ENCODE measurements at places on chromosomes 5 and 9. TPM values are rescaled to one million over a fixed set of nuclear protein-coding genes. Genes with fewer than 3 reads are reported as not detected.

GRCh38 chr9:91307279-91307678 is 54.4 kb downstream of the AUH start:
- DNase-seq, result no peak

The GABRA1 gene
- 0.10 TPM for total RNA-seq

DNA sequence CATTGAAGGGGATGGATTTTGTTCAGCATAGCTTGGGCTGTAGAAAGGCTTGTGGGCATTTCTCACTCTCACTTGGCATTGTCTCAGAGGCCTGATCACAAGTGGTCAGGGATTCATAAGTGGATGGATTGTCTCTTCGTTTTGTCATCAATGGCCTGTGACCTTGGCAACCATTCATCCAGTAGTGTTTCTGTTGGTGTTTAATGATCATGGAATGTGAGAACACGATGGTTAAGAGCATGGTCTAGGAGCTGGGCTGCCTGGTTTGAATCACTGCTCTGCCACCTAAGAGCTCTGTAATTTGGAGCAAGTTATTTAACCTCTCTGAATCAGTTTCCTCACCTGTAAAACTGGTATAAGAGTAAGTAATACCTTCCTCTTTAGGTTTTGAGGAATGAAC is 430.1 kb upstream of the MEF2C start:
- no peak for DNase-seq

DNA sequence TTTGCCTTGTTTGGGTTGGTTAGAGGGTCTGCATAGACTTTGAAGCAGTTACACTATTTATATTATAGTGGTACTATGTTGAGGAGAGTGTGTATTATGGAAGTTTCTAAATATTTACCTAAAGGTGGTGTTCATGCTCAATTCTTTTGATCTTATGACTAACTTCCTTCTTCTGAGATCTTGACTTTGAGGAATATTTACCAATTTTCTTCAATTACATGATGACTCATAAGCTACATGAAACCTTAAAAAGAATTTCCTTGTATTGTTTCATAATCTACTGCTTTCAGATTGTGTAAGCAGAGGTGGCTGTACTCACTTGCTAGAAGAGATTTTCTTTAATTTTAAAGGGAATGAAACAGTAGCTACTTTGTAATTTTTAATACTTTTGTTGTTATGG is 276.1 kb downstream of the TAF11L14 start:
- DNase-seq, result no peak

The IFNA2 gene
- total RNA-seq, result not detected

DNA sequence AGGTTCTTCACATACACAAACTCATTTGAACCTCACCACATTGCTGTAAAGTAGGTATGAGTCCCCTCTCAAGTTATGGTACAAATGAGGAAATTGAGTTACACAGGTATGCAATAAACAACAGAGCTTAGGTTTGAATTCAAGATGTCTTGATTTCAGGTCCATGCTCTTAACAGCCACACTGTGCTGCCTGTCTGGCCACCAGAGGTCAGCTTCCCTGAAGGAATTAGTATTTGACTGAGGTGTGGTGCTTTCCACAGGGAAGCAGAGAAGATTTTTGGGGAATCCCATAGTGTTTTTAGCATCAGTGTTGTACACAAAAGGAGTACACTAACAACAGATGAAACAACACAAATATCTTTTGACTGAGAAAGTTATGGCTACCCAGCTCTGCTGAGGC is 94.4 kb upstream of the ITGA1 start:
- DNase-seq, result no peak

The GABBR2 gene
- not detected for total RNA-seq

DNA sequence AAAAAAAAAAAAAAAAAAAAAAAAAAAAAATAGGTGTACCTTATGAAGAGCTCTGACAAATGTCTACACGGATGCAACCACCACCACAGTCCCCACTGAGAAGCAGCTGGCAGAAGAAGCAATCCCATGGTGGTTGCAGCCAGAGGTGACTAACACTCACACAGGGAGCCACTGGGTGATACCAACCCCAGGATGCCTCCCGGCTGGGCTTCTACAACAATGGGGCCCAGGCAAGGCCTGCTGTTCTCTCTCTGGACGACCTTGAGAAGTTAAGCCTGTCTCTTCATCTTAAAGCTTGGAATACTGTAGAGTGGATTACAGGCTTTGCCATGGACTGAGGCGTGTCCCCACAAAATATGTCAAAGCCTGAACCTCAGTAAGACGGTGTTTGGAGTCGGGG is 104.1 kb downstream of the ROR2 start:
- no peak for DNase-seq

DNA sequence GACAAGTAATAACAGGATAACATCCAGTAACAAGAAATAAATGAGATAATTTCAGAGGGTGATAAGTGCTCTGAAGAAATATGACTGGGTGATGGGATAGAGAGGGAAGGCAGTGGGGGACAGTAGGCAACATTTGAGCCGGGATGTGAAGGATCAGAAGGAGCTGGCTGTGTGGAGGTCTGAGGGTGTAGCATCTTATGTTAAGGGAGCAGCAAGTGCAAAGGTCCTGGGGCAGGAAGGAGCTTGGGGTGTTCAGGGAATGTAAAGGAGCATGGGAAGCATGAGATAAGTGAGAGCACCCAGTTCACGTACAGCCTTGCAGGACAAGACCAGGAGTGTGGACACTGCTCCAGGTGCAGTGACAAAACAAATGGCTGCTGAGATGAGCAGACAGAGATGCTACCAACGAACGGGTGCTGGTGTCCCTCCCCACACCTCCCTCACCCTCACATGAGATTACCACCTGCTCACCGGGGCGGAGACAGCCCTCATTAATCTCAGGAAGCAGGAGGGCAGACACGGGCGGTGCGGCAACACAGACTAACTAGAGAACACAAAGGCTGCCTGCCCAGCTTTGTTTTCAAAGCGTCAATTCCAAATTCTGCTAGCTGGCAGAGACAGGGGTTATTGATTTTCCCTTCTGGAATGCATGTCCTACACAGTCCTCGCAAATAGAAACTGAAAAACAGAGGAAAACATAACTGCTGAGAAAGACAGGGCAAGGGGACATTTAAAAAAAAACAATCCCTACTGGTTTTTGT is 298.1 kb upstream of the PANK3 start:
- no peak for DNase-seq

- DNase-seq, result no peak
Measured at GRCh38 chr5:127306647-127307046, 16.1 kb downstream of the MEGF10 start.

DNA sequence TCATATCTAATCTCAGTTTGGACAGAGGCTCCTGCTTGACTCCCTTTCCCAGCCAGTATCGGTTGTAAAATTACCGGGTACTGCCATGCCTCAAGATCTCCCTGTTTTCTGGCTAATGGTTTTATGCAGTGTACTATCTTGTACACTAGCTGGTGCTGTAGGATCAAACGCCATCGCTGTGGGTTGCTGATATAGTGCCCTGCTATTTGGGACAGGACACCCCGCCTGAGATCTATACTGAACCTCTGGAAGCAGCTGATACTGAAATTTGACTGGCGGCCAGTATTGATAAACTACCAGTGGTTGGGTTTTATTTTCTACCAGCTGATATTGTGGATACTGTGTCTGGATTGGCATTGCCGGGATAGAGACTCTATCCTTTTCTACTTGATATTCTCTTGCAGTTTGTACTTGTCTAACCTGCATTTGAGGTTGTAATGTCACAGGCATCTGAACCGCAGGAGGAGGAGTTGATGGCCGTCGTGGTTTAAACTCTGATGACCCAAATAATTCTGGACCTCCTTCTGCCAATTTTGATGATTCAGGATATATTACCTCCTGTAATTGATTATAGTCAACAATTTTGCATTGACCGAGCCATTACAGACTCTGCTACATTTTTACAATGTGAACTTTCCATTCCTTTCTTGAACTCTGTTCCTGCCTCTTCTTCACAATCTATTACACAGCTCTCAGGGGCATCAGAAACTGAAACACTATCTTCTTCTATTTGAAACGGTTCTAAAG is 112.5 kb upstream of the LARP1 start:
- no peak for DNase-seq

DNA sequence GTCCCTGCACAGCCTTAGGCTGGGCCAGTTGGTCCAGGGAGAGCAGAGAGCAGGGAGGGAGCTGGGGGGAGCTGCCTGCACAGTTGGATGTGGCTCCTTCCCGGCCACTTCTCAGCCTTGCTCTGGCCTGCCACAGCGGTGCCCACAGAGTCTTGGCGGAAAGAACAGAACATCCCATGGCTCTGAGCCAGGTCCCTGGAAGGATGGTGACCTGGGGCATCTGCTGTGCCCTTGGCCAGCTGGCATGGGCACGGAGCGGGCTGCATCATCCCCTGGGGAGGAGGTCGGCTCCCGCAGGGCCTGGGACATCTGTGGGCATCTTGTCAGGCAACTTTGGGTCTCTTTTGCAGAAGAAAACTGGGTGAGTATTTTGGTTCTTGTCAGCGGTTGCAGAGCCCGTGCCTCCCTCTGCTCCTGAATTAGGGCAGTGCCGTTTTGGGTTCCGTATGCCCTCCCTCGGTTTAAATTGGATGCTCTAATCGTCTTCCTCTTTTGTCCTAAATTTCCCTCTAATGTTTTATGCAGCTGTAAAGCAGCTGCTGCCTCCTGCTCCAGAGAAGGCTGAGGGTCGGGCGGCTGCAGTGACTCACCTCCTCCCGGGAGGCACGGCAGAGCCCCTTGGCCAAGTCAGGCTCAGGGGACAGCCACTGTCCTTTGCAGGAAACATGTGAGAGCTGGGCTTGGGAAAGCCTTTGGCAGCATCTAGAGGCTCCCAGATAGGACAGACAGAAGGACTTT is 10.5 kb upstream of the NACC2 start:
- DNase-seq, result no peak

- no peak for DNase-seq
Measured at GRCh38 chr5:72835633-72836032, 19.2 kb downstream of the TNPO1 start.

- no peak for DNase-seq
Measured at GRCh38 chr5:53029608-53030007, 40.5 kb downstream of the ITGA2 start.

DNA sequence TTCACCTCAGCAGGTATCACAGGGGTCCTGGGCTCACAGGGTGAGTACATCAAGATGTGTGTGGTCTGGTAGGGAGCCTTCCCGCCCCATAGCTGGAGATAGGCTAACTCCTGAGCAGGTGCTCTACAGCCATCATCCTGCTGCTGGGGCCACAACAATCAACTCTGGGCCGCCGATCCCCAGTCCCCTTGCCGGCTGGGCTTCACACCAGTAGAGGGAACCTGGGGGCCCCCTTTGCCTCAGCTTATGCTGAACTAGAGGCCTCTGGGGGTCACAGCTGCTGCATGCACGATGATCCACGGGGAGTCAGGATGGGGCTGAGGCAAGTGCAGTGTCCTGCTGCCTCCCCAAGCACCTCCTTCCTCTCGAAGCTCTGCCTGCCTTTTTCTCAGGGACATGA is 46.5 kb downstream of the IRF1 start:
- no peak for DNase-seq

DNA sequence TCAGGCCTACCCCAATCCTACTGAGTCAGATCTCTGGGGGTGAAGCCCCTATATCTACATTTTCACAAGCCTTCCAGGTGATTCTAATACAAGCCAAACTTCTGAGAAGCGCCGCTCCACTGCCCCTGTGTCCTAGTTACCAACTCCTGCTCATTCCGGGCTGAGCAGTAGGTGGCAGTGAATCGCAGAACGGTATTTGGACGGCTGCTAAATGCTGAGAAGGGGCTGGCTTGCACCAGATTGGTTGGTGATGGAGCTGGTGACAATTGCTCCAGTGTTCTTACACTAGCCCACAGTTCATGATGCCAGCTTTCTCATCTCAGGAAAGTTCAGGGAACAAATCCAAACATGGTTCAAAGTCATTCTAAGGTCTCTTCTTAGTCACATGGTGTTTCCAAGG is 31.1 kb upstream of the FGF1 start:
- no peak for DNase-seq

DNA sequence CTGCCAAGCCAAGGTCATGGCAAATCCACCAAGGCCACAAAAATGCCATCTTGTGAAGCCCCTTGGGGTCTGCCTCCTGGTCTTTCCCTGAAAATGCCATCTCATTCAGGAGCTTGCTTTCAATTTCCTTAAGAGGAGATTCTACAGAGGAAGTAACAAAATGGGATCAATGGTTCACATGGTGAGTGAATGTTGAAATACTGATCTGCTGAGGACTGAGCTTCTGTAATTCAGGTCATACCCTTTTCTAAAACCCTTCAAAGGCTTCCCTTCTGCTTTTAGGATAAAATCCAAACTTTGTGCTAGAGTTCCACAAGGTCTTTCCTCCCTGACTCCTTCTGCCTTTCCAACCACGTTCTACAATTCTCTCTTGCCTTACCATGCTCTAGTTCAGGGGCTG is 24.7 kb upstream of the NR3C1 start:
- DNase-seq, result no peak

- DNase-seq, result no peak
Measured at GRCh38 chr5:33048315-33048714, 337.2 kb downstream of the NPR3 start.

DNA sequence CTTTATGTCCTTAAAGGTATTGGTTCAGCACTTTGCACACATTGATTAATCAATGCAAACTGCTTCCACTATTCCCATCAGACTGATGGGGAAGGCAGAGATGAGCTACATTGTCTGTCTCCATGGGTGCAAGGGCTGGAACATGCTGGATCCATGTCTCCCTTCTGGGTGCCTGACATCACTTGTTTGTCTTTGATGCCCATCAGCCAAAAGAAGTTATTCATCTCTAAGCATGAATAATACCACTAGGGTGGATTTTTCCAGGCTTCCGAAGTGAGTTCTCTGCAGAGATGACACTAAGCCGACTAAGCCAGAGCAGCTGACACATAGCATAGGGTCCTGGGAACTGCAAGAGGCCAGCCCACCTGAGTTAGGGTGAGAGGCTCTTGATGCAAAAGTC is 8.7 kb downstream of the FGF1 start:
- DNase-seq, result no peak

The CARD6 gene
- total RNA-seq, result 1.7 TPM

DNA sequence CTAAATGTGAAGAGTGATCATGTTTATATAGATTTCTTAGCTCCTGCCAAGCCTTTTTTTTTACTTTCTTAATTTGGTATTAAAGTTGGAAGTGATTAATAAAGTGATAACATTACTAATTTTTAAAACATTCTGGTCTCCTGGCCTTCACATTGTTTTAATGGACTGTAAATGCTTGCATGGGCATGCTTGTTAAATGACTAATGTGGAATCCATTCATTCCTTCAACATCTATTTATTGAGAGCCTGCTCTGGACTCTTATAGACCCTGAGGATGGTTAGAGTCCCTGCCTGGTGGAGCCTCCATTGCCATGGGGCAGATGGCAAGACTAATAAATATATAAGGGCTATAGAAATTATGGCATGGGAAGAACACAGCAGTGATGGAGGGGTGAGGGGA is 103.5 kb downstream of the NTRK2 start:
- DNase-seq, result no peak

The IRX4 gene
- not detected for total RNA-seq

The TSSK1B gene
- not detected for total RNA-seq

The SNCB gene
- not detected for total RNA-seq

GRCh38 chr9:12878351-12878978 is 103.6 kb downstream of the LURAP1L start:
- no peak for DNase-seq

All from T-helper 17 cell (primary cell).